Activated CD4-positive, alpha-beta T cell treated with anti-CD3 and anti-CD28 coated beads, Interleukin-2, amount 10 ng/mL, durations not matched to agents 24 days and 14 days (primary cell): ENCODE measurements at places on chromosomes 13 and 19.

- peak overlapping the region; percentile 54 for H3K4me3 ChIP-seq
- DNase-seq = peak; percentile 72
- peak overlapping the region; percentile 79 for H3K27ac ChIP-seq
- H3K36me3 ChIP-seq = peaks cover 32% of the 10 kb centered on the region
- peaks cover 15% of the 10 kb centered on the region for H3K4me1 ChIP-seq
Measured at GRCh38 chr19:51354742-51355148, 11.4 kb downstream of the ETFB start.

DNA sequence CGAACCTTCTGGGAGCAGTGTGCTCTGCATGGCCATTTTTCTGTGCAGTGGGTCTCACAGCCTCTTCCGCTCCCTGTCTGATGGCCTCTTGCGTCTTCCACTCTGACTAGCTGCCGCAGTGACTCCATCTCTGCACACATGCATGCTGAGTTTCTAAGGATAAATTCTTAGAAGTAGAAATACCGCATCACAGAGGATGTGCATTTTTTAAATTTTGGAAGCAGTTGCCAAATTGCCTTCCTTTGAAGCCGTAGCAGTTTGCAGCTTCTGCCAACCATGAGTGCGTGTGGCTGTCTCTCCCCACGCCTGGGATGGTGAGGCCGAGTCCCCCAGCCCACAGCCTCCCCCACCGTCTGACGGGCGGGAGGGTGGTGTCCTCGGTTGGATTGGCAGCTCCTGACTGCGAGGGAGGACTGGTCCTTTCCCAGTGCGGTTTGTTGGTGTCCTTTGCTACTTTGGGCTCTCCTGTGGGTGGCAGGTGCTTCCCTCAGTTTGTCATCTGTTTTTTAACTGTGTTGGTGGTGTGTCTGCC, 9.8 kb downstream of the FZR1 start:
- no peak overlapping the region for H3K4me3 ChIP-seq
- peaks cover 2% of the 10 kb centered on the region for H3K36me3 ChIP-seq
- peaks cover 5% of the 10 kb centered on the region for H3K4me1 ChIP-seq
- no peak for DNase-seq

DNA sequence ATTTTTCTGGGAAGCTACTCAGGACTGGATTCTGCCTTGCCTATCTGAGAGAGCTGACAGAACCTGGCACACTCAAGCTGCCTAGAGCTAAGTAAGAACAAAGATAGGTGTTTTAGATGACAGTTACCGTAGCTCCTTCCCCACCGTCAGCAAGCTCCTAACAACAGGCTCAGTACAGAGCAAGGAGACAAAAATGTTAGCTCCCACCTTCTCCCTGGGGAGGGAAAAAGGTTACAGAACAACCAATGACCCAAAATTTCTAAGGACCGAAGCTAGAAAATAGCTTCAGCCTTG, 1058.2 kb upstream of the PCDH20 start:
- no peaks in the 10 kb centered on the region for H3K36me3 ChIP-seq
- H3K4me3 ChIP-seq = no peak overlapping the region
- H3K27me3 ChIP-seq = no peaks in the 10 kb centered on the region
- H3K4me1 ChIP-seq = no peaks in the 10 kb centered on the region

DNA sequence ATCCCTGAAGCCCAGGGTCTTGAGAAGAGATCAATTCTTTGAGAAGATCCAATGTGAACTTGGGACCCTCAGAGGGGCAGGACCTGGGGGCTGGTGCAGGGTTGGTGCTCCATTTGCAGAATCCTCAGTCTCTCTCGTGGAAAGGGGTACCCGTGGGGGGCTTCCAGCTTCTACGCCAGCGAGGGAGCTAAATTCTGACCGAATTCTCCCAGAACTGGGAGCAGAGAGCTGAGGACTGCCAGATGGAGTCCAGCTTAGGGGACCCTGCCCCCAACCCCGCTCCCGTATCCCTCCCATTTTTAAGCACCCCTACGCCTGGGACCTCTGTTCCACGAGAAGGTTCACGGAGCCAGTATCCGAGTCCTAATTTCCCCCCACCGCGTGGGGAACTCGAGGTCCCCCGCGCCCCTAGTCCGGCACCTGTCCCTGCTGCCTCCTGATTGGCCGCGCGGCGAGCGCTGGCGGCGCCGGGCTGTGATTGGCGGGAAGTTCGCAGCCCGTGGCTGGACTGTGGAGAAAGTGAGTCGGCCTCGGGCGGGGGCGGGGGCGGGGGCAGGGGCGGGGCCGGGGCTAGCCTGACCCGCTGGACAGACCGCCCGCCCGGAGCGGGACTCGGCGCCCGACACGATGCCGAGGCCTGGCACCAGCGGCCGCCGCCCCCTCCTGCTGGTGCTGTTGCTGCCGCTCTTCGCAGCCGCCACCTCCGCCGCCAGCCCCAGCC, 4.4 kb upstream of the LTBP4 start:
- H3K4me3 ChIP-seq = peak overlapping the region; percentile 44
- peaks cover 3% of the 10 kb centered on the region for H3K36me3 ChIP-seq
- H3K27ac ChIP-seq = no peak overlapping the region
- H3K4me1 ChIP-seq = peaks cover 37% of the 10 kb centered on the region
- peak; percentile 78 for DNase-seq

- DNase-seq = no peak
- H3K4me1 ChIP-seq = peaks cover 29% of the 10 kb centered on the region
- peak overlapping the region; percentile 56 for H3K4me3 ChIP-seq
- peak overlapping the region; percentile 68 for H3K27ac ChIP-seq
- H3K36me3 ChIP-seq = peaks cover 16% of the 10 kb centered on the region
Measured at GRCh38 chr13:74090869-74091605, 43.2 kb downstream of the KLF12 start.

GRCh38 chr13:43110036-43110435, 86.7 kb downstream of the DNAJC15 start:
- no peak for DNase-seq
- no peak overlapping the region for H3K27ac ChIP-seq
- peaks cover 2% of the 10 kb centered on the region for H3K4me1 ChIP-seq
- H3K36me3 ChIP-seq = peaks cover 9% of the 10 kb centered on the region

DNA sequence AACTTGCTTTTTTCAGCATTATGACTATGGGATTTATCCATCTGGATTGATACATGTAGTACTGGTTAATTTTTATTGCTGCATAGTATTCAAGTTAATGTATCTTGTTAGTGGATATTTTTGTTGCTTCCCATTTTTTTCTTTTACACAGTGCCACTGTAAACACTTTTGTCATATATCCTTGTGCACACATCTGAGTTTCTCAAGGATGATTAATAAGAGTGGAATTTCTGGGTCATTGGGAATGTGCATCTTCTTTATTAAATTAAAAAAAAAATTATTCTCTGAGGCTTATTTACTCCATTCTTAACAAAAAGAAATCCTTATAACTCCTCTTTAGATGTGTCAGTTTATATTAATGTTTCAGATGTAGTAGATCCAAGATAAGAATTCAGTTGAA, 27.3 kb downstream of the B3GLCT start:
- DNase-seq = no peak
- no peaks in the 10 kb centered on the region for H3K27me3 ChIP-seq
- no peak overlapping the region for H3K4me3 ChIP-seq
- no peak overlapping the region for H3K27ac ChIP-seq
- no peaks in the 10 kb centered on the region for H3K36me3 ChIP-seq

- H3K27me3 ChIP-seq = peaks cover 1% of the 10 kb centered on the region
- H3K4me1 ChIP-seq = no peaks in the 10 kb centered on the region
- no peak for DNase-seq
- H3K36me3 ChIP-seq = no peaks in the 10 kb centered on the region
- no peak overlapping the region for H3K4me3 ChIP-seq
Measured at GRCh38 chr13:108166078-108166477, 49.3 kb downstream of the LIG4 start.

- H3K36me3 ChIP-seq = no peaks in the 10 kb centered on the region
- DNase-seq = peak; percentile 76
- H3K27ac ChIP-seq = no peak within 1 kb of the TSS
- H3K4me1 ChIP-seq = peaks cover 31% of the 10 kb centered on the region
- peaks cover 49% of the 10 kb centered on the region for H3K27me3 ChIP-seq
Measured at GRCh38 chr13:24680258-24680920, at the start of gene ATP12A. Gene ATP12A (plus strand): TSS chr13:24680408. CDS start chr13:24680744, 336 bp downstream.

DNA sequence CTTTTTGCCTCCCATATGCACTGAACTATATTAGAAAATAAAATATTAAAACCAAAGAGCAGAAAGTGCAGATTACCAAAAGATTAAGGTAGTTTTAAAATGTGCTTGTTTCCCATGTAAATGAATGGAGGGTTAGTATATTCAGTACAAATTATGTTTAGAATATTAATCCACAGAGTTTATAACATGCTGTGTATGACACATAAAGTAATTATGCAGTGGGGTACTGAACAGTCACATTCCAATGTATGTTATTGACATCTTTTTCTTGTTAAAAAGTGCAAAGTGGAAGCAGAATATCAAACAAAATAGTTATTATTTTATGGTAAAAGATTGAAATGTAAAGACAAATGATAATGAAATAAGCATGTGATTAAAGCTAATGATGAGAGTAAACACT, 79.3 kb downstream of the GPC6 start:
- no peak overlapping the region for H3K27ac ChIP-seq
- H3K36me3 ChIP-seq = no peaks in the 10 kb centered on the region
- no peaks in the 10 kb centered on the region for H3K27me3 ChIP-seq
- H3K4me3 ChIP-seq = no peak overlapping the region

DNA sequence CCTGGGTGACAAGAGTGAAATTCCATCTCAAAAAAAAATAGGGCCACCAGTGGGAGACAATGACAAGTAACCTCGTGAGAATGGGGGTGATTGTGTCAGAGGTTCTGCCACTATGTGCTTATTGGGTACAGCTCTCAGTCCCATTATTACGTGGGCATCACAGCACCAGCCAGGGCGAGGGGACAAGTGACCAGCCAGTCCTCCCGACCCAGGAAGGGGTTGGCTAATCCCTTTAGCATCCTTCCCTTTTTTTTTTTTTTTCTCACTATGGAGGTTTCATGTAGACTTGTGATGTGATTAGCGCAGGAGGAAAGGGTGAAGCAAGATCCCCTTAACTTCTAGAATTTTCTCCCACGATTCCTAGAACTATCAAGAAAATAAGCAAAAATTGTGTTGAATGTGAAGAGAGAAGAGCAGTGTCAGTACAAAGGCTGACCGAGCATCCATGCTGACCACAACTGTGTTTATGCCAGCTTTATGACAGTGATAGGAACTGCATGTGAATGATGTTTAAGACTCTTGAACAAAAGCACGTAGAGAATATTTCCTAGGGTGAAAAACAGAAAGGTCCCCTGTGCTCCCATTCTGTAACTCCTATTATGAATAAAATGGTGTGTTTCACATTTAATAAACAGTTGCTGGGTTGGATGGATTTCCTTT, 50.0 kb downstream of the ALOX5AP start:
- H3K4me1 ChIP-seq = peaks cover 15% of the 10 kb centered on the region
- no peaks in the 10 kb centered on the region for H3K27me3 ChIP-seq
- peaks cover 14% of the 10 kb centered on the region for H3K36me3 ChIP-seq
- H3K27ac ChIP-seq = no peak overlapping the region
- H3K4me3 ChIP-seq = no peak overlapping the region
- no peak for DNase-seq
